ENCODE measurements at places on chromosomes 4 and X.

DNA sequence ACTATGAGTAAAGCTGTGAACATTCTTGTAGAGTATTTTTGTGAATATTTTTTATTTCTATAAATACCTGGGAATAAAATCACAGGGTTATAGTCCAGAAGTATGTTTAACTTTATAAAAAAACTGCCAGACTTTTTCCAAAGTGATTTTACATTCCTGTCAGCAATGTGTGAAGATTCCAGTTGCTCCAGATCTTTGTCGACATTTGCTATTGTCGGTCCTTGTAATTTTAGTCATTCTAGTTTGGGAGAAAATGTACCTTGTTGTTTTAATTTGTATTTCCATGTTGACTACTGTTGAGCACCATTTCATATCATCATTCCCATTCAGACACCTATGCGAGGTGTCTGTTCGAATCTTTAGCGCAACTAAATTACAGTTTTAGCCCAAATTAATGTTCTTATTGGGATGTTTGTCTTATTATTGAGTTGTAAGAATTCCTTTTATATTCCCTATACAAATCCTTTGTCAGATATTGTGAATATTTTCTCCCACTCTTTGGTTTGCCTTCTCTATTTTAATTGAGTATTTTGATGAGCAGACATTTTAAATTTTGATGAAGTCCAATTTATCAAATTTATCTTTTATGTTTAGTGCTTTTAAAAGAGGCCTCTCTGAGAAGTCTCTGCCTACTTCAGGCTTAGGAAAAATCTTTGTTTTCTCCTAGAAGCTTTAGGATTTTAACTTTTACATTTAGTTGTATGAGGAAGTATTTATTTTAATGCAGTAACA is 2.6 kb downstream of the CEP135 start:
- no peak for DNase-seq

- DNase-seq, result no peak
Observed at GRCh38 chr4:181138116-181138515, 1105.1 kb upstream of the TENM3 start.

DNA sequence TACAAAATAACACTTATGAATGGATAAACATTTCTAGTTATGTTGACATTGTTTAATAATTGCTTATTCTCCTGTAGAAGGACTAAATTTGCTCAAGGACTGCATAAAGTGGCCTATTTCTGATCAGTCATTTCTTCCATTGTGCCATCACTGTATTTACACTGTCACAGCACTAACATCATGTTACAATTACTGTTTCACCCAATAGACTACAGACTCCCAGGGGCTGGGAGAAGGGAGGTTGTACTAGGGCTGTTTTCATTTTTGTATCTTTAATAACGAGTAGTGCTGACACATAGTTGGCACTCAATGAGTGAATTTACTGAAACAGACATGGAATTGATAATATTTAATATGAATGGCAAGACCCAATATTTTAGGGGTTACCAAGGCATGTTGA is 139.5 kb downstream of the SLC10A7 start:
- no peak for DNase-seq

DNA sequence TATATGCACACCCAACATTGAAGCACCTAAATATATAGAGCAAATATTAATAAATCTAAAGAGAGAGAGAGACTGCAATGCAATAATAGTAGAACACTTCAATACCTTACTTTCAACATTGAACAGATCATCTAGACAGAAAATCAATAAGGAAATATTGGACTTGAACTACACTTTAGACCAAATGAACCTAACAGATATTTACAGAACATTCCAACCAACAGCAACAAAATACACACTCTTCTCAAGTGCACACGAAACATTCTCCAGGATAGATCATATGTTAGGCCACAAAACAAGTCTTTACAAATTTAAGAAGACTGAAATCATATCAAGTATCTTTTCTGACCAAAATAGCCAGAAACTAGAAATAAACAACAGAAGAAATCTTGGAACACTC is 66.6 kb downstream of the CD99L2 start:
- DNase-seq, result no peak

DNA sequence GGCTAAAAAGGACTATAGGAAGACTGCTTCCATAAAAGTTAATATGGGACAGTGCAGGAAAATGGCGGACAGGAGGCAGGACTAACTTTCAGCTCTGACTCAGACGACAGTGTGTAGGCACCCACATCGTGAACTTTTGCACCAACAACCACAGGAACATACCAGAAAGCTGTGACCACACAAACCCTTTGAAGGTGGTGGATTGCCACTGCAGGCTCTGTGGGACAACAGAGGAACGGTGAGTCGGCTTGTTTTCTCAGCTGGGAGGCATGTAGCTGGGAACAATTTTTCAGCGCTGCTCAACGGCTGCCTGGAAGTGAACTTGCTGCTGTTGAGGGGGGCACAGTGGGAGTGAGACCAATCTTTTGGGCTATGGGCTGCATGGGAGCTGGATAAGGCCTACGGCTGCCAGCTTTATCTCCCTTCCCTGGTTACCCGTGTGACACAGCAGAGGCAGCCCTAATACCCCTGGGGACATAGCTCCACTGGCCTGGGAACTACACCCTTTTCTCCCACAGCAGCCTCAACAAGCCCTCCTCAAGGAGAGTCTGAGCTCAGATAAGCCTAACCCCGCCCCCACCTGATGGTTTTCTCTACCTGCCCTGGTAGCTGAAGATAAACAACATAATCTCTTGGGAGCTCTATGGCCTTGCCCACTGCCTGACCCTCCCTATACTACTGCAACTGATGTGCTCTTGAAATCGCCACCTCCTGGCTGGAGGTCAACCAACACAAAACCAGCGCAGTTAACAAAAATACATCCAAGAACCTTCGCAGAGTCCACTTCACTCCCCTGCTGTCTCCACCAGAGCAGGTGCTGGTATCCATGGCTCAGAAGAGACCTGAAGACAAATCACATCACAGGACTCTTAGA is 1537.0 kb downstream of the C4orf33 start:
- DNase-seq, result no peak

DNA sequence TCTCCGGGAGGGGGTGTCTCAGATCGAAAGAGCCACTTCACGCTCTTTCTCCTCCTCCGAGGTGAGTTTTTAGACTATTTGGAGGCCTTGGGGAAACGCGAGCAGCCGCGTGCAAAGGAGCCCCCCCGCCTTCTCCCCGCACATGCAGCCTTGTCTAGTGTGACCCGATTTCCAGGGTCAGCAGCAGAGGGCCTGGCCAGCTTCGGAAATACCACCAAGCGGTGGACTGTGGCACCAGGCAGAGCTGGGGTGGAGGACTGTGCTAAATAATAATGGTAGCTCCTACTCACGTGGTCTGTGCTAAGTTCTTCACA is 79.3 kb upstream of the BCOR start:
- DNase-seq, result no peak

- no peak for DNase-seq
Observed at GRCh38 chr4:85826060-85826678, 351.2 kb downstream of the ARHGAP24 start.

DNA sequence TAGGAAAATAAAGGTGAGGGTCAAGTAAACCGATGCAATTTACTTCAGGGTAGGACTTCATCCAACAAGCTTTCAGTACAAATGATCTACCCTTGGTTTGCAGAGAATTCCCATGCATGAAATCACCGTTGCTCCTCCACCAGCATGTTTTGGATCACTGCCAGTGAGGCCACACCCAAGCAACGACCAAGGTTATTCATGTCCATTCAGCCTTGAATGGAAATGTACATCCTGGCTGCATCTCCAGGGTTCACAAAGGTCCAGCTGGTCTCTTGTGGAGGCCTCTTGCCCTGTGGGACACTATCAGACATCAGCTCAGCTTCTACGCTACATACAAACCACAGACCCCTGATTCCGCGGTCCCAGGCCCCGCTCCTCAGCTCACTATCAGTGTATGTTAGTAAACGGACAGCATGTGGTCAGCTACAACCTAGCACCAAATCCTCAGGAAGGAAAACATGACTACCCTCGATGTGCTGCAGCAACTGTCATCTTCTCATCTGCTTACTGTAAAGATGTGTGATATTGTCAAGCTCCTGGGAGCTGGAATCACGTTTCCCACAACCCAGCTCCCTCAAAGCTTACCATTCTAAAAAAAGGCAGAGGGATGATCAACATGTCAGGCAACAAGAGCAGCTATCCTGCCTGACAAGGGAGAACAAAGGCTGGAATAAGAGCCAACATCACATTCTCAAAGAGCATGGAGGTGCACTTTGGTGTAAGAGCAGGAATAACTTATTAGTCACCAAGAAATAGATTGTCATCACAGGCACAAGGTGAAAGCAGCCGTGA is 4.9 kb downstream of the LYAR start:
- DNase-seq, result no peak

GRCh38 chr4:7638984-7639789 is 204.5 kb upstream of the PSAPL1 start:
- no peak for DNase-seq

DNA sequence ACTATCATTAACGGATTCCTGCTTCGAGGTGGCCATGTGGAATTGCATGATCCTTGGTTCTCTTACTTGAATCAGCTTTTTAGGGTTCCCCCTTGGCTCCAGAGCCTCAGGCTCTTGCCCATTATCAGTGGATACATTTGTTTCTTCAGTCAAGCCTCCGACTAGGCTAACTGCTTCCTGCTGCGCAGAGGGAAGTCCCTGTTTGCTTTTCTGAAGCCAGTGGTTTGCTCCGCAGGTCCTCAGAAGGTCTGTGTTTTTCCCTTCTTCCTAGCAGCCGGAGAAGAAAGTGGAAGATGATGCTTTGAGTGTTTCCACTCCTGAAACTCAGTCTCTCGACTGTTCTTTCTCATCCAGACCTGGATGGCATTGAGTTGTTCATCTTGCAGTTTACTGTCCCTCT is 20.6 kb downstream of the SRD5A3 start:
- DNase-seq, result no peak
